ENCODE measurements at places on chromosomes 13 and 19. TPM values are rescaled to one million over a fixed set of nuclear protein-coding genes. Genes with fewer than 3 reads are reported as not detected.

GRCh38 chr13:91132786-91133185 lies 214.7 kb upstream of the MIR17HG start:
- no peak for DNase-seq
- no peak overlapping the region for H3K4me3 ChIP-seq
- H3K27ac ChIP-seq, result no peak overlapping the region
- no peaks in the 10 kb centered on the region for H3K36me3 ChIP-seq
- H3K27me3 ChIP-seq, result no peaks in the 10 kb centered on the region
- no peaks in the 10 kb centered on the region for H3K4me1 ChIP-seq

DNA sequence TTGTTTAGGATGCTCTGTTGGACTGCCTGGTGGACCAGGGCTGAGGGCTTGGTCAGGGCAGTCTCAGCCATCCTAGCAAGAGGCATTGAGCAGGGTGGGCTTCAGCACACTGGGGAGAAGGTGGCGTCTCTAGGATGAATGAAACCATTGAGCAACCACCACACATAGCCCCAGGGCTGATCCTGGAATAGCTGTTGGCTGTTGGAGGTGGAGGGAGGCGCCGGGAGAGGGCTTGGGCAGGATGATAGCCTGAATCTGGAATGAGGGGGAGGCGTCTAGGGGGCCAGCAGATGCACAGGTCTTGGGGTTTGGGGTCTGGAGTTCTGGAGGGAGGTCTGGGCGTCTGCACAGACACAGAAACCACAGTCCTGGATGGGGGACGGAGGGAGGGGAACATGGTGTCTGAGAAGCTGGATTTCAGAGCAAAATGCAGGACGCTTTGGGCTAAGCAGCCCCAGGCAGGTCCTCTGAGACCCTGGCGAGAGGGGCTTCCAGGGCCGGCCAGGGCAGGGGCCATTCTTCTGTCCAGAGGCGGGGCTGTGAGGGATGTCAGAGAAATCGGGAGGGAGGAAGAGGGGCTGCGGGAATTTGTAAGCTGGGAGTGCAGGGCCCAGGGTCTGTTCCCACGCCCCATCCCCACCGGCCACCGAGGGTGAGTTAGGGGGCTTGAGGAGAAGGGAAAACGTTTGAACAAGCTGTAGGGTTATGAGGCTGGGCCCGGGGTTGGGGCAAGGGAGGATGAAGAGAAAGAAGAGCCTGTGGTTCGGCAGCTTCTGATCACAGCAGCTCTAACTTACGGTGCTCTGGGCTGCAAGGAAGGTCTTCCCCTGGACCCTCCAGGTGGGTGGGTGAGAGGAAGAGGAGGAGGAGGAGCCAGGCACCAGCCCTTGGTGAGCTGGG lies 5.2 kb downstream of the TRAPPC5 start:
- H3K4me1 ChIP-seq, result peaks cover 37% of the 10 kb centered on the region
- DNase-seq, result no peak
- H3K4me3 ChIP-seq, result no peak overlapping the region
- H3K27ac ChIP-seq, result no peak overlapping the region
- no peaks in the 10 kb centered on the region for H3K27me3 ChIP-seq
- H3K36me3 ChIP-seq, result peaks cover 8% of the 10 kb centered on the region

DNA sequence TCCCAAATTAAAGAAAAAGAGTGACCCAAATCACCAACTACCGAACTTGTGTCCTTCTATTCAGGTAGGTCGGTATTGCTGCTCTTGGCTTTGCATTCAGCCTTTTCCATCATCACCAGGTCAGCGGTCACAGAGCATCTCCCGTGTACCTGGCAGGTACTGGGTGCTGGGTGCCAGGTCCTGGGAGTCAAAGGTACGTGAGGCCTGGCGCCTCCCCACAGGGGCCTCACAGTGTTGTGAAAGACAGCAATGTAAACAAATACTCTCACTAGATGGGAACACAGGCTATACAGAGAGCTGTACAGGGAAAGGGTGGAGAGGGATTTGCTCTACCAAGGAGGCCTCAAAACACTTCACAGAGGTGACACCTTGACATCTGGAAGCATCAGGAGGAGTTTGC lies 86.7 kb downstream of the ZIC5 start:
- no peaks in the 10 kb centered on the region for H3K4me1 ChIP-seq
- H3K27me3 ChIP-seq, result peaks cover 5% of the 10 kb centered on the region
- H3K4me3 ChIP-seq, result no peak overlapping the region
- H3K27ac ChIP-seq, result no peak overlapping the region
- no peaks in the 10 kb centered on the region for H3K36me3 ChIP-seq
- no peak for DNase-seq

- no peaks in the 10 kb centered on the region for H3K4me1 ChIP-seq
- H3K36me3 ChIP-seq, result no peaks in the 10 kb centered on the region
- no peak overlapping the region for H3K27ac ChIP-seq
- no peak overlapping the region for H3K4me3 ChIP-seq
- no peak for DNase-seq
- no peaks in the 10 kb centered on the region for H3K27me3 ChIP-seq
These were observed 290.5 kb downstream of the RFC3 start for GRCh38 chr13:34108410-34108809.

DNA sequence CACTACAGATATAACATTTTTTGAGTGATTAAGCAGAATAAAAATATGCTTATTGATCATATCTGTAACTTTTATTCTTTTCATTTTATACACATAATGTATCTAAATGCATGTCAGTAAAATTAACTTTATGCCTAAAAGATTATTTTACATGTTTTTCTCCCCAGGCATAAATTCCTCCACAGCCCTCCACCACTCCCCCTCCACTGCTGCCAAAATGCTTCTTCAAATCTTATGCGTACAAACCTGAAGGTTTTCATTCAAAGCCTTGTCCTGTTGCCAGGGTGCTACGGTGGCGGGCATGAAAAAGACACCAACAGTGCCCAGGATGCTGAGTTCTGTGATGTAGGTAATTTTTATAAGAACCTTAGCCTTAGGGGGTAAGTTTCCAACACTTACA lies 52.9 kb downstream of the PARP4 start:
- no peak for DNase-seq
- H3K27ac ChIP-seq, result no peak overlapping the region
- no peaks in the 10 kb centered on the region for H3K27me3 ChIP-seq
- H3K4me3 ChIP-seq, result no peak overlapping the region

The MAG gene
- total RNA-seq, result not detected

DNA sequence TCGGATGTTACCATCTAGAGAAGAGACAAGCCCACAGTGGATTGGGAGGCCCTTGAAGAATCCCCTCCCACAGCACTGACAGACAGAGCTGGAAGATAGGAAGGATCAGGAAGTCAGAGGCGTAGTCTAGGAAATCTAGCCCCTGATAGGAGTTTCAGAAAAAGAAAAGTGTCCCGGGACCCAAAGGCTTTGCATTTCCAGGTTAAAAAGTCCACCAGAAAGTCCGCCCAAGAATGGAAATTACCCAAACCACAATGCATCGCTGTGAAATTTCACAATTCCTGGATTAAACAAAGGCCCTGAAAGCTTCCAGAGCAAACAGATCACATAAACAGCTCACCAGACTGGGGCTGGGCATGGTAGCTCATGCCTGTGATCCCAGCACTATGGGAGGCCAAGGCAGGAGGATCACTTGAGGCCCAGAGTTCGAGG lies 146.9 kb downstream of the KDM4B start:
- no peaks in the 10 kb centered on the region for H3K27me3 ChIP-seq
- H3K4me1 ChIP-seq, result no peaks in the 10 kb centered on the region
- no peak overlapping the region for H3K4me3 ChIP-seq
- H3K27ac ChIP-seq, result no peak overlapping the region
- peaks cover 16% of the 10 kb centered on the region for H3K36me3 ChIP-seq

GRCh38 chr13:46926916-46927590 lies 30.2 kb upstream of the HTR2A start:
- H3K27ac ChIP-seq, result no peak overlapping the region
- H3K36me3 ChIP-seq, result no peaks in the 10 kb centered on the region
- H3K27me3 ChIP-seq, result peaks cover 4% of the 10 kb centered on the region

DNA sequence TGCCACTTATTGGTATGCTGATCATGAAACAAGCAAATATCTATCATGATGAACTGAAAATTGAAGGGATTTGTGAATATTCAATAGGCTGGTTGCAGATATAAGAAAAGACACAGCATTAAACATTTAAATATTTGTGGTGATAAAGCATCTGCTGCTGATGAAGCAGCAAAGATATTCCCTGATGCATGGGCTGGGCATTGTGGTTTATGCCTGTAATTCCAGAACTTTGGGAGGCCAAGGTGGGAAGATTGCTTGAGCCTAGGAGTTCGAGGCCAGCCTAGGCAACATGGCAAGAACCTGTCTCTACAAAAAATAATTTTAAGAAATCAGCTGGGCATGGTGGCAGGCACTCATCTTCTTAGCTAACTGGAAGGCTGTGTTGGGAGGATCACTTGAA lies 54.5 kb downstream of the GPR180 start:
- H3K4me3 ChIP-seq, result no peak overlapping the region
- no peaks in the 10 kb centered on the region for H3K4me1 ChIP-seq
- no peak overlapping the region for H3K27ac ChIP-seq
- DNase-seq, result no peak
- no peaks in the 10 kb centered on the region for H3K36me3 ChIP-seq

DNA sequence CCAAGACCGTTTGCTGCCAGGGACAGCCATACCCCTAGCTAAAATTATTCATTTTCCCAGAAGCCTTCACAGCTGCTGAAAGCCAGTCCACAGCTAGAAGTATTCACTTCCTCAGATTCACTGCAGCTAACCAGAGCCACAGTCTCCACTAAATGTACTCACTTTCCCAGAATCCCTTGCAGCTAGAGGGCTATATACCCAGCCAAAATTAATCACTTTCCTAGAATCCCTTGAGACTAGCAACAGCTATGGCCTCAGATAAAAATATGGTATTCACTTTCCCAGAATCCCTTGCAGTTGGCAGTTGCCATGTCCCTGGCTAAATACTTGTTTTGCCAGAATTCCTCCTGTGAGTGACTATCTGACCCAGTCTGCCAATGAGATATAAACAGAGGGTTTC lies 13.8 kb upstream of the MEIS3 start:
- H3K4me3 ChIP-seq, result no peak overlapping the region

The ZSWIM9 gene
- 11.6 TPM for total RNA-seq

The SOX21 gene
- not detected for total RNA-seq

DNA sequence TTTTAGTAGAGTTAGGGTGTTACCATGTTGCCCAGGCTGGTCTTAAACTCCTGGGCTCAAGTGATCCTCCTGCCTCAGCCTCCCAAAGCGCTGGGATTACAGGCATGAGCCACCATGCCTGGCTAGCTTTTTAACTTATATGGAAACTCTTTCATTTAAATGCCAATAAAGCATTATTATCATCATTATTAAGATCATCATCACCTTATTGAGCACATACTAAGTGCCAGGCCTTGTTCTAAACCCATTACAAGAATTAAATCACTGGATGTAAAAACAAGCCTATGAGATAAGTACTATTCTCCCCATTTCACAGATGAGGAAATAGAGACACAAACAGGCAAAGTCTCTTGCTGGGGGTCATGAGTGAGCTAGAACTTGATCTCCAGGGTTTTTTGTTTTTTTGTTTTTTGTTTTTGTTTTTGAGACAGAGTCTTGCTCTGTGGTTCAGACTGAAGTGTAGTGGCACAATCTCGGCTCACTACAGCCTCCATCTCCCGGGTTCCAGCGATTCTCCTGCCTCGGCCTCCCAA lies 1.3 kb downstream of the GMFG start:
- H3K4me1 ChIP-seq, result peaks cover 77% of the 10 kb centered on the region
- peak overlapping the region; percentile 95 for H3K4me3 ChIP-seq
- peak overlapping the region; percentile 89 for H3K27ac ChIP-seq
- H3K36me3 ChIP-seq, result peaks cover 27% of the 10 kb centered on the region
- H3K27me3 ChIP-seq, result no peaks in the 10 kb centered on the region
- DNase-seq, result no peak

- H3K4me1 ChIP-seq, result no peaks in the 10 kb centered on the region
- no peak overlapping the region for H3K27ac ChIP-seq
- DNase-seq, result no peak
These were observed 207.0 kb downstream of the NALCN start for GRCh38 chr13:101209206-101209893.

DNA sequence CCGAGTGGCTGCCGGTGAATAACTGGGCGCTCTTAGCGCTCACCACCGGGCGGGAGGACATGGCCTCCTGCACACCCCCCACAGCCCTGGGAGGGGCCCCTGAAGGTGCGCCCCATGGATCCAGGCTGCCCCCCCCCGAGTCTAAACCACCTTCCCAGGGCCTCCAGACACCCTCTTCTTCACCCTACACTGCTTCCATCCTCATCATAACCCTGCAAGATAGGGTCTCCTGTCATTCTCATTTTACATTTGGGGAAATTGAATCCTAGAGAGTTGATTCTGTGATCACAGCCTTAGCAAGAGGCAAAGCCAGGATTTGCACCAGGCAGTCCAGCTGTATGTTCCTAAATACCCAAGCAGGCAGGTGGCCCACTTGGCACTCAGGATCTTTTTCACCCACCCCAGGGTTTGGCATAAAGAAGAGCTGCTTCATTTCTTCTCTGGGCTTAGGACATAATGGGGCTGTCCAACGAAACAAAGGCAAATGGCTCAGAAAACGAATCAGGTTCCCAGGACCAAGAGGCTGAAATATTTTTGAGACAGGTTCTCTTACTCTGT lies 110.8 kb downstream of the PTPRS start:
- H3K27me3 ChIP-seq, result no peaks in the 10 kb centered on the region
- no peak for DNase-seq
- no peaks in the 10 kb centered on the region for H3K36me3 ChIP-seq
- no peaks in the 10 kb centered on the region for H3K4me1 ChIP-seq
- no peak overlapping the region for H3K27ac ChIP-seq

- H3K36me3 ChIP-seq, result no peaks in the 10 kb centered on the region
- no peak overlapping the region for H3K27ac ChIP-seq
- H3K4me3 ChIP-seq, result no peak overlapping the region
- no peaks in the 10 kb centered on the region for H3K27me3 ChIP-seq
- no peaks in the 10 kb centered on the region for H3K4me1 ChIP-seq
These were observed 1194.0 kb downstream of the PCDH9 start for GRCh38 chr13:66036024-66036614.

The ZSCAN4 gene
- total RNA-seq, result not detected

GRCh38 chr13:74662905-74663304 lies 528.7 kb upstream of the KLF12 start:
- no peak for DNase-seq
- H3K27me3 ChIP-seq, result no peaks in the 10 kb centered on the region
- H3K4me1 ChIP-seq, result no peaks in the 10 kb centered on the region
- H3K36me3 ChIP-seq, result no peaks in the 10 kb centered on the region
- no peak overlapping the region for H3K4me3 ChIP-seq

- DNase-seq, result peak; percentile 61
- H3K4me1 ChIP-seq, result no peaks in the 10 kb centered on the region
- no peaks in the 10 kb centered on the region for H3K36me3 ChIP-seq
- no peaks in the 10 kb centered on the region for H3K27me3 ChIP-seq
- no peak overlapping the region for H3K27ac ChIP-seq
These were observed 33.7 kb upstream of the ZNF724 start for GRCh38 chr19:23283925-23284324.

GRCh38 chr19:55698256-55698655 lies 23.2 kb downstream of the EPN1 start:
- no peaks in the 10 kb centered on the region for H3K4me1 ChIP-seq
- H3K36me3 ChIP-seq, result peaks cover 31% of the 10 kb centered on the region
- no peak overlapping the region for H3K4me3 ChIP-seq
- H3K27ac ChIP-seq, result no peak overlapping the region
- H3K27me3 ChIP-seq, result no peaks in the 10 kb centered on the region
- DNase-seq, result no peak

- no peaks in the 10 kb centered on the region for H3K27me3 ChIP-seq
- DNase-seq, result no peak
- peaks cover 11% of the 10 kb centered on the region for H3K4me1 ChIP-seq
- H3K27ac ChIP-seq, result peak overlapping the region; percentile 15
- H3K36me3 ChIP-seq, result peaks cover 7% of the 10 kb centered on the region
These were observed 15.2 kb downstream of the RCBTB1 start for GRCh38 chr13:49569993-49570689.

The LILRA1 gene
- total RNA-seq, result 0.43 TPM

Data from T-cell (primary cell).